ENCODE measurements at places on chromosomes 7 and 10. TPM values are rescaled to one million over a fixed set of nuclear protein-coding genes. Genes with fewer than 3 reads are reported as not detected.

Gene OR2A12
- not detected for total RNA-seq

Gene SPDYE2B
- total RNA-seq = not detected

Gene OR6V1
- total RNA-seq = not detected

Gene ATRNL1
- total RNA-seq = 28.7 TPM

Gene PDE6C
- not detected for total RNA-seq

Gene CALML3
- not detected for total RNA-seq

Gene HOXA5
- 0.14 TPM for total RNA-seq

DNA sequence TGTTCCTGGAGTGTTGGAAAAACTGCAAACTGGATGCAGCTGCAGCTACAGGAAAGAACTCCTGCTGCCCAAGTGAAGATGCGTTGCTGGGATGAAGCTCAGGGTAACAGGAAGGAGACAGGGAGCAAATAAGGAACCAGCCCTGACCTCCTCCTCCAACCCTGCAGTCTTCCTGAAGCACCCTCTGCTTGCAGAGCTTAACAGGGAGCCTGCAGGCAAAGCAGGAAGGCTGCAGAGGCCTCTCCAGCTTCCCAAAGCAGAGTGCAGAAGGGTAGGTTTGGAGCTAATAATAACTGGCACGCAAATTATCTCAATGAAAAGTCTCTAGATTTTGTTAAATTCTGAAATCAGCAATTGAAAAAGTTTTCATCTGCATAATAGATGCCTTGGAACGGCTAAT lies 92.5 kb downstream of the SORCS1 start:
- peaks cover 19% of the 10 kb centered on the region for H3K4me1 ChIP-seq
- peak; percentile 10 for DNase-seq
- no peaks in the 10 kb centered on the region for H3K27me3 ChIP-seq
- H3K27ac ChIP-seq = no peak overlapping the region
- no peaks in the 10 kb centered on the region for H3K36me3 ChIP-seq

DNA sequence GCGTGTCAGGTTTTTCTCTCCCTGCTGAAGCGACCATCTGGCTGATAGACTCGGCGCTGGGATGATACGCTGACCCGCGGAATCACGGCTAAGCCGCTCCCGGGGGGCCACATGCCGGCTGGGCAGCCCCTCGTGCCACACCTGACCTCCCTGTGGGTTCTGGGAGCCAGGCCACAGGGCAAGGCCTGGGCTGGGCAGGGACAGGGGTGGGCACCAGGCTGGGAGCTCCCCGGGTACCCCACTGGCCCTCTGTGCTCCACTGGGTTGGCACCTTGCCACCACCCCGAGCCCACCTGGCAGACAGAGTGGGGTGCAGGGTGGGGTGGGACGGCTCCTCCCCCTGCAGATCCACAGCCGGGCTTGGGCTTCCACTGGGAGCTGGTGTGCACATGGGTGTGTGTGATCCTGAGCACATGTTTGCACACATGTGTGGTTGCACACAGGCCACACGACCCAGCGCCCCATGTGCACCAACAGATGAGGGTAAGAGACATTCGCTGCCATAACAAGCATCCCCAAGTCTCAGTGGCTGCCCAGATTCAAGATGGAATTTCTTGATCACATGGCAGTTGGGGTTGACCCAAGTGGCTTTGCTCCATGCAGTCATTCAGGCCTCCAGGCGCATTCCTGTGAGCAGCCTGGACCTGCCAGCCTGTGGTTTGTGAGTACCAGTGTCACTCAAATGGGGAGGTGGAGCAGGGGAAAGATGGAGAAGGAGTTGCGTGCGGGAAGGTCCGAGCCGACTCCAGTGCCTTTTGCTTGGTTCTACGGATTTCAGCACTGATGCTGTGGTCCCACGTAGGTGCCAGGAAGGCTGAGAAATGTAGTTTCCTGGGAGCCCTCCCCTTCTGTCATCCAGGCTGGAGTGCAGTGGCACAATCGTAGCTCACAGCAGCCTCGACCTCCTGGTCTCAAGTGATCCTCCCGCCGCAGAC lies 79.7 kb downstream of the UNCX start:
- H3K4me1 ChIP-seq = no peaks in the 10 kb centered on the region
- H3K4me3 ChIP-seq = no peak overlapping the region
- DNase-seq = no peak
- no peaks in the 10 kb centered on the region for H3K27me3 ChIP-seq

- no peaks in the 10 kb centered on the region for H3K27me3 ChIP-seq
- peaks cover 44% of the 10 kb centered on the region for H3K36me3 ChIP-seq
- DNase-seq = no peak
- peaks cover 28% of the 10 kb centered on the region for H3K4me1 ChIP-seq
Measured at GRCh38 chr7:102188746-102189145, 97.9 kb upstream of the SH2B2 start.

DNA sequence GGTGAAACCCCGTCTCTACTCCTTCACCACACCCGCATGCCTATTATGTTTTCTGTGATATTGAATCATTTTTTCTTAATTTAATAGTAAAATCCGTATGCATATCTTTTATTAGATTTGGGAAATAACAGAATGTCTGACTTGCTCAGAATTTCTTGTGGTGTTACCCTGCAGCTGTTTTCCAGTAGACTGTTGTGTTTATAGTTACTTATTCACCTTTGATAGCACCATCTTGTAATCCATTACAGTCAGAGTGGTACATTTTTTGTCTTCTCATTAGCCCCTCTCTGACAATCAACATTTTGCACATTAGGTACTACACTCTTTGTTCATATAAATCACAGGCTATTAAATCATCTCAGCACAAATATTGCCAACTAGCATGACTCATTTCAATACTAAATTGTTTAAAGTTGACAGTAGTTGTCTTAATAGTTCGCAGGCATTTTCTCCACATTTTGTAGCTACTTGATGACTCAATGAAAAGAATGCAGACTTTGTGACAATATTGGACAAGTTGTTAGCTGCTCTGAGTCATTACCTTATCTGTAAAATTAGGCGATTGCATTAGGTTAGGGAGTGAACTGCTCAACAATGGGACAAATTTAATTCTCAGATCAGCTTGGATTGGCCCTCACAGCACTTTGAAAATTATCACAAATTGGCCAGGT lies 17.8 kb upstream of the SLC16A12 start:
- H3K36me3 ChIP-seq = no peaks in the 10 kb centered on the region
- no peak for DNase-seq
- peaks cover 4% of the 10 kb centered on the region for H3K4me1 ChIP-seq
- no peaks in the 10 kb centered on the region for H3K27me3 ChIP-seq
- H3K27ac ChIP-seq = no peak overlapping the region

- peaks cover 4% of the 10 kb centered on the region for H3K4me1 ChIP-seq
- no peak overlapping the region for H3K27ac ChIP-seq
- no peak overlapping the region for H3K4me3 ChIP-seq
Measured at GRCh38 chr7:91899563-91899962, 19.1 kb upstream of the MTERF1 start.

DNA sequence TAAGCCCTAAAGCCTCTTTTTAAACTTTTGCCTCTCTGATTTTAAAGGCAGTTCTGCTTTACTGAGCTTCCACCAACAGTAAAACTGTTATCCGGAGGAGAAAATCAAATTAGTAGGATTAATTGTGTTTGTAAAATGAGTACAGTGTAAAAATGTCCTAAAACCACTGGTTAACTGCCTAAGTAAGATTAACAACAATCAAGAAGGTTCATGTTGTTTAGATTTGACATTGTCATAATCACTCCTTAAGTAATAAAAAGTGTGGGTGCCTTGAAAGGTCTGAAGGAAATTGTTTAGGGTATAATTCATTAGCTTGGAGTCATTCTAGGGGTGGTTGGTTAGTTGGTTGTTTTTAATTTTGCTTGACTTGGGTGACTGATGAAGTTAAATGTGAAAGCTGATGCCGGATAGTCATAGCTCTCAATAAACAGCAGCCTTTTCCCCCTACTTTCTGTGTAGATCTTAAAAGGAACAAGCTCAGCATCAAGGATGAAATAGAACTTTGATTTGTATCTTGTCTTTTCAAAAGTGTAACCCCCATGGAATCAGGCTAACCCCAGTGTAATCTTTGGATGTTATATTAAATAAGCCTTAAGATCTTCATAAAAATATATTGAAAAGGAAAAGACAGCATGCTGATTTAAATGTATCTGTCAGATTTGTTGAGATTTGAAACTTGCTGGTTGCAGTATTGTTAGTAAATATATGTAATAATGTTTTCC lies 148.3 kb downstream of the ARID5B start:
- no peak for DNase-seq
- peak overlapping the region; percentile 52 for H3K4me3 ChIP-seq
- no peaks in the 10 kb centered on the region for H3K27me3 ChIP-seq
- H3K4me1 ChIP-seq = peaks cover 62% of the 10 kb centered on the region
- peaks cover 3% of the 10 kb centered on the region for H3K36me3 ChIP-seq

DNA sequence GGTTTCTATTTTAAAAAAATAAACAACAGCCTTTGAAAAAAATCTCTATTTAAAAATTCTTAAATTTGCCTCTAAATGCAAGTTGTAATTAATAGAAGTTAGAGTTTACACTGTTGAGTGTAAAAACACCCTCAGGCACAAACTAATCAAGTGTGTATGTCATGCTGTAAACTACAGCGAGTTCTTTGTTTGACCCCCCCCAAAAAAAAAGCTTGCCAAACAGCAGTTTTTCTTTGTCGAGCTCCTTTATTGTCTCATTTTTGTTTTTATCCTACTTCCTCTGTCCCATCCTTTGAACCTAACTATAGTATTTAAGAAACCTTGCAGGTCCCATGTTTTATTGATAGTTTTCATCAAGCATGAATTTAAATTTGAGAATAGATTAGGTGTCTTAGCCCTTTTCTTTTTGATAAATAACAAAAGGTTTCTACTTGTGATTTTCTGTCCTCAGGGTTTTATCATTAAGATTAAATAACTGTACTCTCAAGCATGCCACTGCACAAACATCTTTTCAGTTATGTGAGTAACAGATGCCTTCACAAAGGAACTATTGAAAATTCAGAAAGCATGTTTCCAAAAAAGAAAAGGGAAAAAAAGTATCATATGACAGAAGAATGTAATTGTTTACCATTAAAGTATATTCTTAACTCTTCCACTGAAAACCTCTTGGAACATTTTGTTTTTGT lies 176.0 kb downstream of the ARID5B start:
- H3K4me3 ChIP-seq = no peak overlapping the region
- no peak overlapping the region for H3K27ac ChIP-seq
- no peaks in the 10 kb centered on the region for H3K4me1 ChIP-seq
- no peaks in the 10 kb centered on the region for H3K36me3 ChIP-seq
- DNase-seq = no peak
- H3K27me3 ChIP-seq = no peaks in the 10 kb centered on the region

DNA sequence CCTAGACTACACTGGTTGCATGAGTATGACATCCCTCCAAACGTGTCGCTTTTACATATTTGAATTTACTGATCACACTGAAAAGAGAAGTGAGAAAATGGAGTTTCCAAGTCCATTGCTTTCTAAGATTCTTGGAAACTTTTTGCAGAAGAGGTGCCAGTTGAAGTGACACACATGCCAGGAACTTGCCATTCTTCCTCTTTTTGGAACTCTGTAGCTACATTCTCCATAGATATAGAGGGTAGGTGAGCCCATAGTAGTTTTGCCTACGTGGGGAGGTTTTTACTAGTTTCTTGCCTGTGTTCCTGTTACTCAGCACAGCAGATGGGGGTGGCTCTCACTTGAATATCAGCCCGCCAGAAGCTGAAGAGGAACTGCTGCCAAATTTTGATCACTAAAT lies 286.6 kb upstream of the NRP1 start:
- no peak overlapping the region for H3K27ac ChIP-seq
- H3K4me3 ChIP-seq = no peak overlapping the region
- no peaks in the 10 kb centered on the region for H3K36me3 ChIP-seq
- no peaks in the 10 kb centered on the region for H3K4me1 ChIP-seq
- no peaks in the 10 kb centered on the region for H3K27me3 ChIP-seq

DNA sequence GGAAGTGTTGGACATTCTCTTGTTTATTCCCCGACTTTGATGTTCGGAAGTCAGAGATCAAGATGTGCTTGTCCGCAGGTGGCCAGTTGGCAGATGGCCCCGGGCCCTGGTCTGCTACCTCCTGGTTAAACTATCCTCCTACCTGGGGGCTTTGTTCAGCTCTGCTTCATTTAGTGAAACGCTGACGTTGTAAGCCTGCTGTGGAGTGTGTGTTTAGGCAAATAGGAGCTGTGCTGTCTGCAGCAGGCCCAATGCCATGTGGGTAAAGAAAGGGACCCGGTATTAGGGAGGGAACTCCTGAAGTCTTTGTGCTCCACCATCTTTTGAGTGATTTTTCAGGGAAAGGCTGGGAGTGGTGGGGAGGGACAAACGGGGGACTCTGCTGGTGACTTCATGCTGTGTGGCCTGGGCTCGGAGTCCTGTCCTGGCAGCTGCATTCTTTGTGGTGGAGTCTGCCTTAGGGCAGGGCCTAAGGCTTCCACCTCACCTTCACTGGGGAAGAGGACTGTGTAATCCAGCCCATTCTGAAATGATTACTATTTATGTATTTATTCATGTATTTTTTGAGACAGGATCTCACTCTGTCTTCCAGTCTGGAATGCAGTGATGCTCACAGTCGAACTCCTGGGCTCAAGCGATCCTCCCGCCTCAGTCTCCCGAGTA lies 171.1 kb upstream of the KLF6 start:
- no peaks in the 10 kb centered on the region for H3K27me3 ChIP-seq
- no peaks in the 10 kb centered on the region for H3K36me3 ChIP-seq
- H3K4me3 ChIP-seq = peak overlapping the region; percentile 14
- peak; percentile 44 for DNase-seq
- peaks cover 46% of the 10 kb centered on the region for H3K4me1 ChIP-seq
- H3K27ac ChIP-seq = peak overlapping the region; percentile 92

DNA sequence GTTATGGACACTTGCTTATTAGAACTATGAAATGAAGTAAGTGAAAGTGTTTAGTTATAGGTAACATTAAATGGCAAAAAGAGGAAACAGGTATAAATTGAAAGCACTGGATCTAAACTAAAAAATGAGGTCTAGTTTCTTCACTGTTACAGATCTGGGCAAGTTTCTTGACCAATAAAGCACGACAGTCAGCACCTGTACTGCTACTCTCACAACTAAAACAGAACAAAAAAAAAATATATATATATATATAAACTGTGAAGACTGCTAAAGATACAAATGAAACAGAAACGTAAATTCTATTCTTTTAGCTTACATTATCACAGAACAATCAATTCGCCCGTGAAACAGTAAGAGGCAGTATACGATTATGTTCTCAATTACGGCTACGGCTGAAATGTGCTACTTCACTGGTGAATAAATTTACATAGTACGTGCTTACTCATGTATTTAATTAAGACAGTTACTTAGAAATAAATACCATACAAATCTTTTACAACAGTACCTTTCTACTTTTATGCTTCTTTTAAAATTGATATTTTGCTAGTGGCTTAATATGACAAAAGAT lies 4.2 kb downstream of the AHR start:
- peaks cover 42% of the 10 kb centered on the region for H3K4me1 ChIP-seq
- DNase-seq = no peak

- H3K36me3 ChIP-seq = no peaks in the 10 kb centered on the region
- H3K27me3 ChIP-seq = no peaks in the 10 kb centered on the region
- no peak overlapping the region for H3K4me3 ChIP-seq
- DNase-seq = no peak
- no peak overlapping the region for H3K27ac ChIP-seq
- peaks cover 17% of the 10 kb centered on the region for H3K4me1 ChIP-seq
Measured at GRCh38 chr7:14766747-14767146, 135.8 kb downstream of the DGKB start.
